ENCODE measurements at places on chromosomes 6 and 20.

GRCh38 chr6:112603726-112604125 is 256.6 kb downstream of the RFPL4B start:
- DNase-seq: no peak

GRCh38 chr20:56730996-56731395 is 101.9 kb downstream of the TFAP2C start:
- no peak for DNase-seq

DNA sequence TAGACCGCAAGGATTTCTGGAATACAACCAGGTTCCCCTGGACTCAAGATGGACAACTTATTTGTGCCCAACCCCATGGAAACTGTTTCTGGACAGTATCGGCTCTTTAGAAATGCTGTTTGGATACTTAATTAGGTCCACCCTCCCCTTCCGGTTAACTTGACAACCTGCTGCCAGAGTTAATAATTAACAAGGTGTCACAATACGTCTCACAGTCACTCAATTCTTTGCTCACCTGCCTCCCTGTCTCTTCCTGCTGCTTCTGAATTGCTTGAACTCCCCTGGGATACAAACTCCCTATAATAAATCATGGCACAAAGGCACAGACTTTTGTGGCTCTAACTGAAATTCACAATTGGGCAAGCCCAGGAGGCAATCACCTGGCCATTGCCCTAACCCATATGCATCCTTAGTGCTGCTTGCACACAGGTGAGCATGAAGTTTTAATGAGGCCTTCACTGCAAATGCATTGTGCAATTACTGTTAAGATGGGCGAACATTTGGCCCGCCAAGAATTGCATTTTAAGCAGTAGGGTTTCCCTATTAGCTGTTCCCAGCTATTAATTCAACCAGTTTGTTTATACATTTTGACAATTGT is 504.4 kb upstream of the NOX3 start:
- DNase-seq: no peak

GRCh38 chr20:6588296-6588695 is 179.2 kb upstream of the BMP2 start:
- no peak for DNase-seq

DNA sequence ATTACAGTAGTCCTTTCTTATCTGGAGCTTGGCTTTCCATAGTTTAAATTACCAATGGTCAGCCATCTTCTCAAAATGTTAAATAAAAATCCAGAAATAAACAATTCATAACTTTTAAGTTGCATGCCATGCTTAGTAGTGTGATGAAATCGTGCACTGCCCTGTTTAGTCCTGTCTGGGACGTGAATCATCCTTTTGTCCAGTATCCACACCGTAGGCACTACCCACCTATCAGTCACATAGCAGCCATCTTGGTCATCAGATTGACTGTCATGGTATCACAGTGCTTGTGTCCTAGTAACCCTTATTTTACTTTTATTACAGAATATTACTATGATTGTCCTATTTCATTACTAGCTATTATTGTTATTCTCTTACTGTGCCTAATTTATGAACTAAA is 924.1 kb downstream of the EYS start:
- no peak for DNase-seq

Data from DMS 273 treated with DMSO at 0.1 percent for 48 hours (cell line).